SK-N-DZ (cell line): ENCODE measurements at places on chromosomes 11 and 22.

DNA sequence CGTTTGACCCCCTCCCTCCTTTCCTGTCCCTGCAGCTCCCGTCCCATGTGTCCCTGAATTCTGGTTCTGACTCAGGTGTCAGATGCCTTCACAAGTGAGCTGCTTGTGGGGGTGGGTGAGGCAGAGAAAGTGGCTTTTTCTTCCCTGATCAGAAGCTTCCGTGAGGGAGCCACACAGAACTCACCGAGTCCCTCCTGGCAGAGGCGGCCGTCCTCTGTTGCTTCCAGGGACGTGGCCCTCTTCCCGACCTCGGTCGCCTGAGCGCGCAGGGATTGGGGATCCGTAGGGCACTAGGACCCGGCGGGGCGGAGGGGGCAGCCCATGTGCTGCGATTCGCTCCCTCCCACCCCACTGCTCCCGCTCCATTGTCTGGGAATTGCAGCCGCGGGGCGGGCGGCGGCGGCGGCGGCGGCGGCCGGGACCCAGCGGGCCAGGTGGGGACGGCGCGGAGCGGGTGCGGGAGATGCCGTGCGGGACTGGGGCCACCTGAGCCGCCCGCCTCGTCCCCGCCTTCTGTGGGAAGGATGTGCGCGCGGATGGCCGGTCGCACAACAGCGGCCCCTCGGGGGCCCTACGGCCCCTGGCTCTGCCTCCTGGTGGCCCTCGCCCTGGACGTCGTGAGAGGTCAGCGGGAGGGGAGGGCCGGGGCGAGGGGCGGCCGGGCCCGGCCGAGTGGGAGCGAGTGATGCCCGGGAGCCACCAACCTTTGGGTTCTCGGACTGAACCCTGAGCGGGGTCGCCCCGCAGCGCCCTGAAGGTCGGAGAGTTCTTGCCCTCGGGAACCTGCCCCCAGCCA lies at the start of gene TMEM132A:
Gene TMEM132A, plus strand, starts transcription at position 351 of the 796 bp plus-strand sequence. Its CDS starts 174 bp downstream, at position 525.
- peak; percentile 77 for DNase-seq

- DNase-seq = peak; percentile 51
Observed at GRCh38 chr11:1458340-1459218, 28.0 kb downstream of the MOB2 start.

- DNase-seq = no peak
Observed at GRCh38 chr11:115695677-115696364, 191.6 kb upstream of the CADM1 start.

GRCh38 chr11:113779496-113779895 lies at the start of gene CLDN25:
CLDN25 (plus strand) TSS chr11:113779796; CDS start chr11:113779796, 0 bp downstream.
- no peak for DNase-seq

DNA sequence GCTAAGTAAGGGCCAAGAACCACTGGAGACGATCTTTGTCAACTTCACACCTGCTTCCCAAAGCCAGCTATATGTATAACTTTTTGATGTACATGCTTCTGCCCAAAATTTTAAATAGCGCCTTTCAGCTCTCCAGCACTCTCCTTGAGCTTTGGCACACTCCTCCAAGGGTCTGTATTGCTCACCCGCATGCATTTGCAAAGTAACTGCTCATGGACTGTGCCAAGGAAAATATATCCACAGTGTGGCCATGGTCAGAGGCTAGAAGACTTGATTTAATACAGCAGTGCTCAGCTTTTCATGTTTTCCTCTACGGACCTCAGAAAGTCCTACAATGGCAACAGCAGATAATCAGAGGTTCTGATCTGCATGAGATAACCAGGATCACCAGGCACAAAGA lies 550.1 kb downstream of the SOX6 start:
- DNase-seq = no peak

DNA sequence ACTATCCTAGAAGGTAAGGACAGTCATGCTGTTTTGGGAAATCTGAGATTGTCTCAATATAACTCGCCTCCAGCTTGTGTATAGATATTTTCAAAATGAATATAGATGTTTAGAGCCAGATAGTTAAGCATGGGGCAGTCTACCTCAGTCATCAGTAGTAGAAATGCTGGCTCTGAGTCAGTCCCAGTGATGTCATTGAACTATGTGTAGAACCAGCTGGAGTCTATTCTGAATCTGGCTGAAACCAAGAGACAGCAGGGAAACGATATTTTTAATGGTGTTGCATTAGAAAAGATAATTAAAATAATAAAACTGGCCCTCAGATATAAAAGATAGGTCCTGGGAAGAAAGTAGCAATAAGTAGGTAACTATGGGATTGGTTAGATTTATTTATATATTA lies 25.9 kb downstream of the PIWIL4 start:
- DNase-seq = no peak

- DNase-seq = no peak
Observed at GRCh38 chr11:79087238-79087960, 353.4 kb downstream of the TENM4 start.

- DNase-seq = no peak
Observed at GRCh38 chr11:61994981-61995380, 27.5 kb upstream of the FTH1 start.

GRCh38 chr22:36293606-36294292 lies 40.8 kb downstream of the APOL1 start:
- DNase-seq = no peak

DNA sequence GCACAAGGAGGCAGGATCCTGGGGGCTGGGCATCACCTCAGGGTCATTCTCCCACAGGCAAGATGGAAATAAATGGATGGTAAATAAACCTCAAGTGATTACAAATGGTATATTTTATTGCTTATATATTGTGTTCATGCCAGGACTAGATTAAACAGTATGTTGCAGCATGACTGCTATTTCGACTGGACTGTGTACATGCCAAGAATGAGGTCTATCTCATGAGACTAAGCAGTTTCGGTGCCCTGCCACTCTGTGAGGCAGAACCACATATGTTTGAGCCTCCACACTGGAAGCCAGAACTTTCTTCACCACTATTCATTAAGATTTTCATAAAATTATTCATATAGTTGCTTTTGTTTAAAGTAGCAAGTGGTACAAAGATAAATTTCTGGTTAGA lies 140.2 kb downstream of the DDX10 start:
- DNase-seq = no peak

- DNase-seq = no peak
Observed at GRCh38 chr11:16216831-16217230, 139.5 kb downstream of the SOX6 start.

DNA sequence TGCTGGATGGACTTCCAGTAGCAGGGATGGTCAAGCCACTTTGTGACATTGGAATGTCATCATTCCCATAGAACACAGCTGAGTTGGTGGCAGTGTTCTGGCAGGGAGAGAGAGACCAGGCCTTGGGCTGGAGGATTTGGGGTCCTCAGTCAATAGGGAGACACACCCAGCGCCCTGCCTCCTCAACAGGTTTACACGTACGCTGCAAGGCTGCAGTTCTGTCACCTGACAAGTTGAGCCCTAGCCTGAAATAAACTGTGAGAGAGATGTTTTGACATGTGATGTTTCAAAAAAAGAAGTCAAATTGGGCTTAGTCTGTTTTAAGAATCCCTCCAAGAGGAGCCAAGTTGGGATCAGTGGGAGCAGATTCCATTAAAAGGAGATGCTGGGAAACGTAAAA lies 42.9 kb upstream of the CRYBB3 start:
- DNase-seq = no peak

DNA sequence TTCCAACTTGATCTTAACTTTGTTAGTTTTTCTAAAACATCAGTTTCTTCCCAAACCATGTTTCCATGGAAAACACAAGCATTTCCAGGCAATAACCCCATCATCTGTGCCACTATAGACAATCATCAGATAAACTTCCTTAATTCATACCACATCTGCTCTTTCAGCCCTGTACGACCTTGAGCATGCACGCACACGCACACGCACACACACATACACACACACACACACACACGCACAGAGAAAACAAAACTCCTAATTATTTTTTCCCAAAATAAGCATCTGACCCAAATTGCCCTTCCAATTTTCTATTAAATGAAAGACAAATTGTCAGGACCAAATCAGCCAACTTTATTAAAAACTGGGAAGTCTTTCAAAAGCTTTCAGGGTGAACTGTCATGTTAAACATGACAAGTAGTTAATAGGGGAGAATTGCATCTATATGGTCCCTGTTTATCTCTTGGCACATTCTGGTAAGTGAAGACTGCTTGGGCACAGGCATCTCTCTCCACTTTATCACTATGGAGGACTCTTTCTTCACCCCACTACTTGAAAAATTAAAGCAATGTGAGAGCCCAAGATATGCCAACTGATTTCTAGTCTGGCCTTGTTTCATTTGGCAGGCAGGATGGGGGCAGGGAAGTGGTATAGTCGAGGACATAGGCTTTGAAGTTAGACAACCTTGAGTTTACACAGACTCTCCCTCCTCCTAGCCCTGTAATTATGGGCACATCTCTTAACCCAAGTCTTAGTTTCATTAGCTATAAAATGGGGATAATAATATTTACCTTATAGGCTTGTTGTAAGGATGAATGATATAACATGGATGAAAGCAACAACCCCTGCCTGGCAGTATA lies 15.1 kb downstream of the ADM start:
- peak; percentile 30 for DNase-seq

- DNase-seq = peak; percentile 76
Observed at GRCh38 chr11:66022401-66023185, 3.7 kb downstream of the CATSPER1 start.

- DNase-seq = no peak
Observed at GRCh38 chr11:130909650-130910049, 6.6 kb downstream of the SNX19 start.

- no peak for DNase-seq
Observed at GRCh38 chr22:22198751-22199150, 45.8 kb upstream of the VPREB1 start.

- no peak for DNase-seq
Observed at GRCh38 chr11:16921019-16921418, 93.2 kb downstream of the PLEKHA7 start.

DNA sequence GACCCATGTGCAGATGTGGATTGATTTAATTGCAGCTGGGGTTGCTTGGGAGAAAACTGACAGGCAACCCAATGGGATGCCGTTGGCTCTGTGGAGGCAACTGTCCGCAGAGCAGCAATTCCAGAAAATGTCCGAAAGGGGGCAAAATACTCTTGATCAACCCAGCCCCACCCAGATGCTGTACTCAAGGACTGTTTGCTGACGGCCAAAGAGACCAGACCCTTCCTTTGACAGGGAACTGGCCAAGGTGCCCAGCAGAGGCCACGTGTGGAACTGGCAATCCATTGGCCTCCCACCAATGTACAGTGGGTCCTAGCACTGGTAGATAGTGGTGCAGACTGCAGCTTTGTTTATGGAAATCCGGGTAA lies 29.7 kb upstream of the KCNA4 start:
- no peak for DNase-seq

DNA sequence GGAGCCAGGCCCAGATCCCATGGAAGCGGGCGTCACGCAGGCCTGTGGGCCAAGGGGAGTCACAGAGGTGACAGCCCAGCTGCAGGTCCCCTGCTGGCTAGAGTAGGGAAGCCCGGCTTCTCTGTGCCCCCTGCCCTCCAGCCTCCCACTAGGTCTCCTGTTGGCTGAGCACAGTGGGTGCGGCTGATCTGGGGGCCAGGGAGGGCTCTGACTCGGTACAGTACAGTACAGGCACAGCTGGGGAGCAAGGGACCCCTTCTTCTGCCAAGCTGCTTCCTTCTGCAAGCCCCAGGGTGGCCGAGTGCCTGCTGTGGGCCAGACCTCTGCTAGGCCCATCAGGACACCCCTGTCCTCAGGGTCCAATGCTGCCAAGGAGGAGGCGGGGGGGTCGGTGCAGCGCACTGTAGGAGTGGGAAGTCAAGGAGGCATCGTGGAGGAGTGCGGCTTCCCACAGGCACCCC lies 10.1 kb downstream of the SUSD2 start:
- DNase-seq = no peak

- DNase-seq = no peak
Observed at GRCh38 chr22:19051381-19052072, 70.7 kb downstream of the DGCR2 start.

DNA sequence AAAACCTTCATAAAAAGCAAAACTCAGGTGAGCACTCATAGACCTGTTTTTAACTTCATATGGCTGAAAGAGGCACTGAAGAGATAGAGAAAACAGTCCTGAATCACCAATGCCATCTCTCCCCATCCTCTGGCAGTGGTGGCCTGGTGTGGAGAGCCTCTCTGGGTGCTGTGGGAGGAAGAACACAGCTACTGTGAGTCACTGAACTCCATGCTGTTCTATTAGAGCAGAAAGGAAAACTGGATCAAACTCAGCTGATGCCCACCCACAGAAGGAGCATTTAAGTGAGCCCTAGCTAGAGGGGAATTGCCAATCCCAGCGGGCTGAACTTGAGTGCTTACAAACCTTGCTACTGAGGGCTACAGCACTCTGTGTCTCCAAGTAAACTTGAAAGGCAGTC lies 115.3 kb upstream of the SESN3 start:
- no peak for DNase-seq

GRCh38 chr11:59025097-59025496 lies 61.0 kb upstream of the GLYATL1B start:
- DNase-seq = no peak

GRCh38 chr22:49502126-49502826 lies 325.4 kb downstream of the BRD1 start:
- DNase-seq = no peak

DNA sequence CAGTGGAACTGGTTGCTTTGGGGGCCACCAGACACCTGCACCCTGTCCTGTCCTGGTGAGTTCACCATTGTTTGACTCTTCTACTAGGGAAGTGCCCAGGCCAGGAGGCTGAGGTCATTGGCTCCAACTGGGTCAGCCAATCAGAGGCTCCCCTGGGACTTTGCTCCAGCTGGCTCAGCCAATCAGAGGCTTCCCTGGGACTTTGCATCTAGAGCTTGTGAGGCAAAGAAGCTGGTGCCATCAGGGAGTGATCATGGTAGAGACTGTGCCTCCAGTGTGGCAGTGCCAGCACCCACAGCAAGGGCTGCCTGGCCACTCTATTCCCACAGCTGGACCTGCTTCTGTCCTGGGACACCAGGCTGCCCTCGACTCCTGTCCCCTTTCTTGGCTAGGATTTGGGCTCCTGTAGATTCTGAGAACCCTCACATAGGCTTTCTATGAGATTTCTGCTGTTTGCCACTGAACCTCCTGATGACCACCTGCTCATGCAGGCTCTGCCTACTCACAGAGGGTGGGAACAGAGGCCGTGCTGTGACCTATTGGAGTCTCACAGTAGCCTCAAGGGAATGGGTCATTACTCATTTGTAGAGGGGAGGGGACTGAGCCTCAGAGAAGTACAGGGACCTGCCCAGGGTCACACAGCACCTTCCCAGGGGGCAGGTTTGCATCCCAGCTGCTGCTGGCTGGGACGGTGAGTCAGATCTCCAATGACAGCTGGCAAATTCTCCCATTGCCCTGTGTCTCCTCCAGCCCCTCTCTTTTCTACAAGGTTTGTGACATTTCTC lies 59.2 kb upstream of the SHISAL1 start:
- no peak for DNase-seq

GRCh38 chr11:44348114-44348513 lies 38.2 kb upstream of the ALX4 start:
- DNase-seq = no peak
